ENCODE measurements at places on chromosomes 1 and 21.

DNA sequence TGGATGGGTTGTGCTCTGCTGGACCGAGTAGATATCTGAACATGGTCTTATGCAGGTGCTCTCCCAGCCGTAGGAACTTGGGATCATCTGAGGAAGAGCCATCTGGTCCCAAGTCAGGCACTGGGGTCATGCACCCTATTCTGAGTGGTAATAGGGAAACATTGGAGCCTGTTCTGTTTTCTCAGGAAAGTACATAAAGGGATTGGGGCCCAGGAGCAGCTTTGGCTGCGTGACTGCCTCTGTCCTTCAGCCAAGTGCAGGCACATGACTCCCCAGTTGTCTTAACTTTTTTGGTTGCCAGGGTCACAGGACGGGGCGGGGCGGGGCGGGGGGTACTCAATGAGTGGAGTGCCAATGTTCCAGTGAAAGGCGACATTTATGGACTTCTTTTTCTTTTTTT, 11.5 kb downstream of the PFKFB2 start:
- DNase-seq, result no peak

- DNase-seq, result no peak
Observed at GRCh38 chr1:17218939-17219338, 14.0 kb downstream of the PADI1 start.

GRCh38 chr1:91036894-91037829, 15.3 kb upstream of the ZNF644 start:
- DNase-seq, result no peak

- DNase-seq, result no peak
Observed at GRCh38 chr21:36023092-36023480, 37.2 kb downstream of the SETD4 start.

DNA sequence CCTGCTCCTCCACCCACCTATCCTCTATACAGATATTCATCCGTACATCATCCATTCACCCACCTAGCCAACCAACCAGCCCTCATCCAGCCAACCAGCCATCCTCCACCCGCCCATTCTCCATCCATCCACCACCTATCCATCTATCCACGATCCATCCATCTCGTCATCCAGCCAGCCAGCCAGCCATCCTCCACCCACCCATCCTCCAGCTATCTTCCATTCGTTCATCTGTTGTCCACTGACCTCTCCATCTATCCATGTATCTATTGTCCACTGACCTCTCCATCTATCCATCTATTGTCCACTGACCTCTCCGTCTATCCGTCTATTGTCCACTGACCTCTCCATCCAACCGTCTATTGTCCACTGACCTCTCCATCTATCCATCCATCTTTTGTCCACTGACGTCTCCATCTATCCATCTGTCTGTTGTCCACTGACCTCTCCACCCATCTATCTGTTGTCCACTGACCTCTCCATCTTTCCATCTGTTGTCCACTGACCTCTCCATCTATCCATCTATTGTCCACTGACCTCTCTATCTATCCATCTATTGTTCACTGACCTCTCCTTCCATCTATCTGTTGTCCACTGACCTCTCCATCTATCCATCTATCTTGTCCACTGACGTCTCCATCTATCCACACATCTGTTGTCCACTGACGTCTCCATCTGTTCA, 47.6 kb downstream of the FAAP20 start:
- DNase-seq, result no peak

DNA sequence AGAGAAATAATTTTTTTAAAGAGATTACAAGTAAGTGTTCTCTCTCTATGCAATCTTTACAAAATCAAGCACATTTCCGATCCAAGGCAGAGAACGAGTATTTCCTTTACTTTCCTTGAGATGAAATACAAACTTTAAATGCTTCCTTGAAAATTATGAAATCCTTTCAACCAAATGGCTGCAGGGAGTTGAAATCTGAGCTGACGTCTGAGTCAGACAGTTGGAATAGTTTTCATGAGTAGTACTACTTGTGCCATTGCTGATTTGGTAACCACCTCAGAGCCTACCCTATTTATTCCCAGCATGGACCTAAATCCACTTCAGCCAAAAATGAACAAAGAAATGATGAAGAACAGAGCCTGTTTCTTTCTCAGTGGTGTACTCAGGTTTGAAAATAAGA, 183.6 kb downstream of the GIPC2 start:
- no peak for DNase-seq

DNA sequence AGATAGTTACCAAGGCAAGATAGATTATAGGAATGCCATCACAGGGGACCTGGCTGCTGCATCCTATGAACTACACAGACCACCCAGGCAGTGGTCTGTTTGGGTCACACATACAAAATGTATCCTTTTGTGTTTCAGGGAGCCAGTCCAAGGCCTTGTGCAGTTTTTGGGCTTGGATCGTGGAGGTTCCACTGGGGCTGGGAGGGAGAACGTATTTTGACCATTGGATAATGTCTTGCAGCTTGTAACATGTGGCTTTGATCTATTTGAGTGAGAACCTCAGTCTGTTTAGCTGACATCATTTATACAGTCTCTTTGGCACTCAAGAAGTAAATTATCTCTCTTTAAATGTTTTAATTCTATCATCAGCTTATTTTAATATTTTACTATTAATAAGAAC, 147.3 kb downstream of the DUSP10 start:
- DNase-seq, result no peak

GRCh38 chr1:42177541-42177981, 13.0 kb upstream of the GUCA2A start:
- DNase-seq, result no peak

GRCh38 chr1:97853221-97853620, 67.6 kb downstream of the DPYD start:
- DNase-seq, result peak; percentile 56

DNA sequence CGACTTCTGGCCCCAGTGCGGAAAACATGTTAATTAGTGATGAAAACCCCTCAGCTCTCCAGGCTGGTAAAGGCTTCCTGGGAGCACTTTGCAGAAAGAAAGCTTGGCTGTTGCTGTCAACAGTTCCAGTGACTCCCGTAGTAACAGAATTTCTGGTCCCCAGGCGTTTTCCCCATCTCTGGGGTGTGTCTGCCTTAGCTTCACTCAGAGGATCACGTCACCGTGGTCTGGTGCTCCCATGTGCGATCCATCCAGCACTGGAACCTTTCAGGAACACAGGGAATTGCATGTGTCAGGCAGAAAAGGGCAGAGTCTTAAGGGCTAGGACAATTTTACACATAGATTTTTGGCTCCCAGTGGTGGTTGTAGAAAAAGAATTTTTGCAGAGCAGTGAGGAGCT, 470.4 kb upstream of the USP24 start:
- no peak for DNase-seq

DNA sequence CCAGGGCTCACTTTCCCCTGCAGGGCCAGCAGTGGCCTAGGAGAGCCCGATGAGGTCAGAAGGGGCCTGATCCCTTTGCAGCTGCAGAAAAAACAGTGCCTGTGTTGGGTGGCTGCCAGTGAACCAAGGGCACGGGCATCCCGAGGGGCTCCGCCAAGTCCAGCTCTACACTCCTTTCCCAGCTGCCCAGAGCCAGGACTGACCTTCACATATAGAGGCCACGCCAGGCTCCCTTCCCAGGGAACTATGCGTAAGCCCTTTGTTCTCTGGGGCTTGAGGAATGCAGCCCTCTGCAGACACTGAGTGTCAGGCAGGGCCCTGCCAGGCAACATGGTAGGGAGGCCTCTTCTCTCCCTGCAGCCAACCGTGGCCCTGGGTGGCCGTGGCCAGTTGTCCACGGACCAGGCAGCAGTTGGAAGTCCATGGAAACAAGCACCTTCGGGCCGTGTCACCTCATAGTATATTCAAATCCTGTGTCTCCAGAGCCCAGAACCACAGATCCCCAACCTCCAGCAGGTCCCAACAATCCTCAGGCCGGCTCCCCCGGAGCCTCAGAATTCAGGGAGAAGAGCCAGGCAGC, 194.0 kb downstream of the NPHP4 start:
- no peak for DNase-seq

- no peak for DNase-seq
Observed at GRCh38 chr21:14767192-14767852, 221.2 kb upstream of the SAMSN1 start.
